ENCODE measurements at places on chromosomes 1 and 21. TPM values are rescaled to one million over a fixed set of nuclear protein-coding genes. Genes with fewer than 3 reads are reported as not detected.

The FCGR2B gene
- polyA plus RNA-seq: 4.0 TPM

The KRTAP10-5 gene
- polyA plus RNA-seq: not detected

- no peak for DNase-seq
Observed at GRCh38 chr1:80444171-80444570, 1356.6 kb upstream of the ADGRL2 start.

- DNase-seq: no peak
Observed at GRCh38 chr1:59141267-59141863, 155.5 kb upstream of the FGGY start.

- DNase-seq: peak; percentile 50
Observed at GRCh38 chr1:156162430-156163037, 9.1 kb downstream of the SEMA4A start.

DNA sequence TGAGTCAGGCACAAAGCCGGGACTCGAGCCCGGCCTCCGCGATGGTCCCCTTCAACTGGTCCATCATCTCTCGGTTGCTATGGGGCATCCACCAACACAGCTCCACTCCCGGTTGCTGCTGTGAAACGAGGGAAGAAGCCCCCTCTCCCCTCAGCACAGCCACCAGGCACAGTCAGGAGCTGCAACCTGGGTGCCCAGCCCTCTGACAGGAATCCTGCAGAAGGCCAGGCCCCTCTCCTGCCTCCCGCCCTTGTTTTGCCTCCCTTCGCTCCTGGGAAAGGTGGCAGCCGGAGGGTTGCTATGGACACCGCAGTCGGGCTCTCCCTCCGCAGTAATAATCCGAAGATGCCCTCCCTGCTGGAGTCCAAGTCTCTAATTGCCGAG is 8.9 kb upstream of the KCNN3 start:
- DNase-seq: no peak

DNA sequence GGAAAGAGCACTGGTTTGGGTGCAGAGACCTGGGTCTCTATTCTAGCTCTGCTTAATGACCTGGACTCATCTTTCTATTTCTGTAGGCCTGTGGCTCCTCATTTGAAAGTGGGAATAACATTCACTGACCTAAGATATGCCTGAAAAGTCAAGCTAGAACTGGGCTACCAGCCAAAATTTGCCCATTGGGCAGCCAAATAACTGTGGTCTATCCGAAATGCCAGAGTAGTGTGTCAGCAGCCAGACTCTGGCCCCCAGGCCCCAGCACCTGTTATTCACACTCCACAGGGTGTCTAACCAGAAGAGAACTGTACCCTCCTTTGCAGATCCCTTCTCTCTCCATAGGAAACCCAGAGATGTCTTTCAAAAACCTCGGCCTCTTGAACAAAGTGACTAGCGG is 12.6 kb downstream of the DAB1 start:
- no peak for DNase-seq

- no peak for DNase-seq
Observed at GRCh38 chr1:21115098-21115760, 61.5 kb downstream of the EIF4G3 start.

DNA sequence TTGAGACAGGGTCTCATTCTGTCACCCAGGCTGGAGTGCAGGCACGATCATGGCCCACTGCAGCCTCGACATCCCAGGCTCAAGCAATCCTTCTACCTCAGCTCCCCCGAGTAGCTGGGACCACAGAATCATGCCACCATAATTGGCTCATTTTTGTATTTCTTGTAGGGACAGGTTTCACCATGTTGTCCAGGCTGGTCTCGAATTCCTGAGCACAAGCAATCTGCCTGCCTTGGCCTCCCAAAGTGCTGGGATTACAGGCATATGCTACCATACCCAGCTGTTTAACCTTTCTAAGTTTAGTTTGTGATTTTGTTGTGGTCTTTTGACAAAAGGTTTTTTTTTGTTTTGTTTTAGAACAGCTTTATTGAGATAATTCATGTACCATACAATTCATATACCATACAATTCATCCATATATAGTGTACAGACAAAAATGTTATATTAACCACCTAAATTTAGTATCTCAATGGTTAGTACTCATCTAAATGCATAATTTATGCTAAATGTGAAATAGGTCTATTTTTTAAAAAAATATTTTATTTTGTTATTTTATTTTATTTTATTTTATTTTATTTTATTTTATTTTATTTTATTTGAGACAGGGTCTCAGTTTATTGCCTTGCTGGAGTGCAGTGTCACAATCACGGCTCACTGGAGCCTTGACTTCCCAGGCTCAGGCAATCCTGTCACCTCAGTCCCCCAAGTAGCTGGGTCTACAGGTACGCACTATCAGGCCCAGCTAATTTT is 8.9 kb downstream of the ZMPSTE24 start:
- no peak for DNase-seq

The F3 gene
- 19.0 TPM for polyA plus RNA-seq

DNA sequence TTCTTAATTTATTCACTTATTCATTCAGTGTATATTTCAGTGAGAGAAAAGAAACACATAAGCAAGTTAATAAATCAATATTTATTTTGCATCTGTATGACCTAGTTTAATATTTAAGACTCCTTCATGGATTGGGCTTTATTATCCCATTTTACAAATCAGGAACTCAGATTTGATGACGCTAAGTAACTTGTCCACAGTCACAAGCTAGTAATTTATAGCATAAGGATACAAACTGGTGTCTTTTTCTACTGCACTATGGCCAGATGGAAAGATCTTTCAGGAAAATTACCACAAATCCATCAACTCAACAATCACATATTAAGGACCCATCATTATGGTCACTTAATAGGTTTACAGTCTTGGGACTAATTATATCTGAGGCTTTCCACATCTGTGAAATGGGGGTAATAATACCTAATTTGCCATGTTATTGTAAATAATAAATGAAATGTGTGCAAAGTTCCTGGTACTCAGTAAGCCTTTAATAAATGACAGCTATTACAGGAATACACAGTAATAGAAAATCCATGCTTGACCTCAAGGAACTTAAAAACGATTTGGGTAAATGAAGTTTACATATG is 13.3 kb downstream of the CDKN2C start:
- no peak for DNase-seq

DNA sequence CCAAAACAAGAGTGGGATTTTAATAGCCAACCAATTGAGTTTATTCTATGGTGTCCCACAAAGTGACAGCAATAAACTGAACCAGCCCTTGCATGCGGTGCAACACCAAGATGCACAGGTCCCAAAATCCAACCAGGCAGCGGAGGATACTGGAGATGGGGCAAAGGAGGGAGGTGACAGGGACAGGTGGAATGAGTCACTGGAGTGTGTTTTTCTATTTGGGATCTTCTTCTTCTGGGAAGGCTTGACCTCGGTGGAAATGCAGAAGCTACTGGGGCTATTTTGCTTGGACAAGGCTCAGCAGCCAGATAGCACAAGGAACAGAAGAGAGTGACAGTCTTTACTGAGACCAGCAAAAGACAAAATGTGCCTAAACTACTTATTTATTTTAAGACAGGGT is 97.5 kb downstream of the PLXNA2 start:
- no peak for DNase-seq

The CYP4A22 gene
- polyA plus RNA-seq: 108 TPM

GRCh38 chr1:228784181-228784580 is 48.9 kb downstream of the RHOU start:
- no peak for DNase-seq

DNA sequence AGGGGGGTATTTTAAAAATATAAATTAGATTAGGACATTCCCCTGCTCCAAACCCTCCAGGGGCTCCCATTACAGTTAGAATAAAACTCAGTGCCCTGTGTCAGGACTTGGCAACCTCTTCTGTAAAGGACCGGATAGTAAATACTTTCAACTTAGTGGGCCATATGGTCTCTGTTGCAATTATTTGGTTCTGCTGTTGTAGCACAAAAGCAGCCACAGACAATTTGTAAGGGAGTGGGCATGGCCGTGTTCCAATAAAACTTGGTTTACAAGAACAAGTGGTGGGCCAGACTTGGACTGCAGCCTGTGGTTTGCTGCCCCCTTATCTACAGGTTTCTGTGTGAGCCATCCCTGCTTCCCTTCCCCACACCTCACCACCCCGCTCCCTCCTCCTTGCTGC is 92.0 kb downstream of the ACTL8 start:
- DNase-seq: no peak

DNA sequence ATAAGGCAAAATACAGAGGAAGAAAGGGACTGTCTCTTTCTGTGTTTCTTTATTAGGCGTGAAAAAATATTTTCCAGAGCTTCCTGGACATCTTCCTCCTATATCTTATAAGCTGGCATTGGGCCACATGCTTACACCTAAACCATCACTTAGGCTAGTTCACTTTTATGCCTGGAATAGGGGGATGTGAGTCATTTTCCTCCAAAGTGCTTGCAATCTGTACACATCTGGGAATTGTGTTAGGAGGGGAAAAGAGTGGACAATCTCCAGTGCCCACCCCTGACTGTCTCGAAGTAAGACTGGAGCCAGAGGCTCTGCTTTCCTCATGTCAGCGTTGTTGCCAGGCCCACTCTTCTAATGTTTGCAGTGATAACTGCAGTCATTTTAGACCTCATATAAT is 29.9 kb downstream of the GIPC2 start:
- DNase-seq: no peak

The CHI3L2 gene
- polyA plus RNA-seq: 5.8 TPM

The GOLT1A gene
- 47.7 TPM for polyA plus RNA-seq

DNA sequence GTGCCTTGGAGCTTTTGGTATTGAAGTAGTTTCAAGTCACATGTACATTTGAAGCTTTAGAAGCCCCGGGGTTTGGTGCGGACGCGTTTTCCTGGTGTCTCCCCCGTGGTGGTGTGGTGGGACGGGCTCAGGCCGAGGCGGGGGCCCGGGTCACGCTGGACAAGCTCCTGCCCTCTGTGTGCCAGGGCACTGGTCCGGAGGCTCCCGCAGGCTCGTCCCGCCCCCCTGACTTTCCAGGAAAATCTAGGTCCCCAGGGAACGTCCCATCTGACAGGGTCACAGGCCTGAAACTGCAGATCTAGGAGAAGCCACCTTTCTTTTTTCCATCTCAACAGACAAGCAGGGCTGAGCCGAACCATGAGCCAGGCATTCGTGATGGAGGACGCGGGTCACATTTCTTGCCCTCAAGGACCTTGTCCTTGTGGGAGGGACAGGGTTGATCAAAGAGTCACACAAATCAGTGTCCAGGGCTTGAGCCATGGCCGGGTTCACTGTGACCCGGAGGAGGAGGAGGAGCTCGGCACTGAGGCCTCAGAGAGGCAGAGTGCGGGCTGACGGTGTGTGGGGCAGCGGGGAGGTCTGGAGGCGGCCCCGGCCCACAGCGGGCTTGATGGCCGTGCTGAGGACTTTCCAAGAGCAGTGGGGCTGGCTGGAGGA is 1.6 kb downstream of the DMRTB1 start:
- DNase-seq: no peak

DNA sequence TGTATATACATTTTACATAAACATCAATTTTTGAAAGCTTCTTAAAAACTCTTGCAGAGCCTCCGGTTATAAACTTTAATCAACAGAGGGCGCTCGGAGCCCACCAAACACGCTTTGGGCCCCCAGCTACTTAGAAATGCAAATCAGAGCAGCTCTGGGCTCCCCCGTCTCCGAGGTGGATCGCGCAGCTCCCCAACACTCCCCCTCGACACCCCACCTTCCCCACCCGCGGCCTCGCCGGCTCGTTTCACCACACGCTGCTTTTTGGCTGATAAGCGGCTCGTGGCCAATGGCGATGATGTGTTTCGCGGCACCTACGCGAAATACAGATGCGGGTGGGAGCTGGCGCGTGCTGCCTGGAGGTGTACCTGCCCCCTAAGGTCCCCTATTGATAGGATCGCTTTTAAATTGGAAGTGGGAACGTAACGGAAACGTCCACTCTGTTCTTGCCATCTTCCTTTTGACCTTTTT is 1.7 kb upstream of the KIF26B start:
- peak; percentile 87 for DNase-seq

- no peak for DNase-seq
Observed at GRCh38 chr1:3359756-3360440, 94.6 kb upstream of the ARHGEF16 start.

- DNase-seq: peak; percentile 88
Observed at GRCh38 chr1:6205849-6206519, at the start of gene RNF207. Gene RNF207, plus strand, starts transcription at chr1:6206119. Its CDS starts 417 bp downstream, at chr1:6206536.

DNA sequence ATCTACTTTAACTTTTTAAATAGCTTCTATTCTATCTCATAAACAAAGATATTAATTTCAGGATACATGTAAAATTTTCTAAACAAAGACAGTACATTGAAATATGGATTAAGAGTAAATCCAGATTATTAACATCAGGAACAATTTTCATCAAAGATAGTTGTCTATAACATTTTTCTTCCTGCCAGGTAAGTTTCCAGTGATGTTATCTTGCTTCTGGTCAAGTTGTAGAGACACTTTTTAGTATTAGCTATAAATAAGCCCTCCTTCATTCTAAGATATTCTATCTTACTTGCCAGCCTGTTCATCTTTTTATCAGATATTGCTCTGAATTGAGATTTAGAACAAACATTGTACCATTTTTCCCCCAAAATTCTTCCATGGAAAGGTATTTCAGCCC is 94.4 kb upstream of the KCTD3 start:
- no peak for DNase-seq

The SIM2 gene
- 6.5 TPM for polyA plus RNA-seq

DNA sequence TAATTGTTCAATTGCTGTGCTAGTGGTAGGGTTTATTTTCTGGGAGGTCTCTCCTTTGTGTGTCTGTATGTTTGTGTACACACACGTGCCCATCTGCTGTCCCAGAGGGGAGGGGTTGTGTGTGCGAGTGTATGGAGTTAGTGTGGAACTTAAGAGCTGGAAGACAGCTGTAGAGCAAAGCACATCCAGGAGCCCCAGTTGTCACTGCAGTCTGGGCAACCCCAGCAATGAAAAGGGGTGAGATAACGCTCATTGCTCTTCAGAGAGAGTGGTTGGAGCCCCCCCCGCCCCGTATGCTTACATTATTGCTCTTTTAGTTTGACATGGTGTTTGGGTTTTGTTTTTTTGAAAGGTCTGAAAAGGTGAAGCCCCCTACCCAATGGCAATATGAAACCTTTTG is 36.9 kb downstream of the NCF2 start:
- no peak for DNase-seq

- no peak for DNase-seq
Observed at GRCh38 chr1:212677573-212677972, 22.1 kb downstream of the BATF3 start.

DNA sequence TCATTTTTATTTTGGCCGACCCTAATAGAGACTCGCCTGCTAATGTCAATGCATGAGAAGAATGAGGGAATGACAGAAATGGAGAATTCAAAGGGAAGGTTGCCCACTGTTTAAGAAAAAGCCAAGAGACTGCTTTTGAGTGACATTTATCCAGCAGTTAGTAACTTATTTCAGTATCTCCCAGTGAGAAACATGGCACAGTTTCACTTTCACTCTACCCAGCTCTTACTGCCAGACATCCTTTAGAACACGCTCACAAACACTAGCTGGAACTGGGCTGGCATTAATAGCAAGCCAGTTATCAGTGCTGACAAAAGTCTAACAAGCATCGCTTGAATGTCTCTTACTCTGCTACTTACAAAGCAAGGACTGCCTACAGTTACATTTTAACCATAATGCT is 8.5 kb downstream of the GGPS1 start:
- DNase-seq: no peak

The PTAFR gene
- 2.4 TPM for polyA plus RNA-seq

DNA sequence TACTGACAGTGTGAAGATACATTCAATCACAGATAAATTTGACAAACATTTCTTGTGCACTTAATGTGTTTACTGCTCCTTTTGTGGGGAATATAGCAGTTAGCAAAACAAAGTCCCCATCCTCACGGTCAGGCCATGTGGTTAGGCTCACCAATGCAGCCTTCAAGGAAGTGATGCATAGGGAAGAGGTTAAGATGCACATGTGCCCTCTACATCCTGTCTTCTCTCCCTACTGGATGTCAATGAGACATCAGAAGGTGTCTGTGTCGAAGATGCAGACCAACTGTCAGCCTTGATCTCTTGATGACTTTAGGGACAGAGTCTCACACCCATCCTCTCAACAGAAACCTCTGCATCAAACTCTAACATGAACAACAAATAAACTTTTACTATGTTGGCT is 78.7 kb downstream of the FH start:
- DNase-seq: no peak

Data from kidney (tissue), 22 donors.